ENCODE measurements at places on chromosomes 5 and 9.

DNA sequence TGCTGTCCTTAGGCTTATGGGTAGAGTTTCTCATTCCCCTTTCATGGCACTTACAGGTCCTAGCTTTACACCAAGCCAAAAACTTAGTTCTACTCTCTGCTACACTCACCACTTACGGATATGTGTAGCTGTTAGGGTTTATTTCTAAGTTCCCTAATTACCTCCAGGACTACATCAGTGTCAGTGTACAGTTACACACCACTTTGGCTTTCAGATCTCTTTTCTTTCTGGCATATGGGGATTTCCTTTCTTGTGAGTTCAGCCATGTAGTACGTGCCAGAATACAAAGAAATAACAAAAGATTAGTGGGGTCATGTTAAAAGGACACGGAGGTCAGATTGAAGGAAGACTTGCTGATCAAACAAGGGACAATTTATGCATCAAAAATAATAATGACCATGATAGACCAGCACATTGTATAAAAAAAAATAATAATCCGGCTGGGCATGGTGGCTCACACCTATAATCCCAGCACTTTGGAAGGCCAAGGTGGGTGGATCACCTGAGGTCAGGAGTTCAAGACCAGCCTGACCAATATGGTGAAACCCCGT lies 41.8 kb downstream of the LYRM7 start:
- DNase-seq, result peak; percentile 5

GRCh38 chr5:122377026-122377425 lies 65.0 kb downstream of the SNCAIP start:
- no peak for DNase-seq

DNA sequence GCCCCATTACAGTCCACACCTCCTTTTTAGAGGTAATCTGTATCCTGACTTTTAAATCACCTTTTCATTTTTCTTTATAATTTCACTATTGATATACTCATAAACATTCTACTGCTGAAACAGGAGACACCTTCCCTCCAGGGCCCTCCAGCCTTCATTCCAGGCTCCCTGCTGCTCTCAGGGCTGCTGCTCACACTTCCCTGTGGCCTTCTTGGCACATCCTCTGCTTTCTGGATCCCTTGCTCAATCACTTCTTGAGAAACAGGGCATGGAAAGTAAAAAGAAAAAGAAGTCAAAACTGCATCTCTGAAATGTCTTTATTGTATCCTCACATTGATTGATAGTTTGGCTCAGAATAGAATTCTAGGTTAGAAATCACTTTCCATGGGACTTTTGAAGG lies 19.3 kb upstream of the WNT8A start:
- DNase-seq, result no peak

- no peak for DNase-seq
These were observed 37.5 kb downstream of the FABP6 start for GRCh38 chr5:160266752-160267345.

DNA sequence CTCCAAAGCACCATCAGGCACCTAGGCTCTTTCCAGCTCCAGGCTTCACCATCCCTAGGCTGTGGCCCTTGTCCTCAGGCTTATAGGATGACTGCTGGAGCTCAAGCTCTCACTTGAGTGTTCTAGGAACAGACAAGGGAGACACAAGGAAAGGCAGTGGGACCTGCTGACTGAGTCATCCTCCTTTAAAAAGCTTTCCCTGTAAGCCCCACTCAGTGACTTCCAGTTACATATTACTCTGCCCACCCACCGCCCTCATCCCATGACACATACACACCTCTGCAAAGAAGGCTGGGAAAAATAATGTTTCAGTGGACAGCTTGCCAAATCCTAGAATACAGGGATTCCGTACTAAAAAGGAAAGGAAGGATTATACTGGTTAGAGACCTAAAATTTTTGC lies 154.2 kb upstream of the ZNF366 start:
- DNase-seq, result peak; percentile 41

DNA sequence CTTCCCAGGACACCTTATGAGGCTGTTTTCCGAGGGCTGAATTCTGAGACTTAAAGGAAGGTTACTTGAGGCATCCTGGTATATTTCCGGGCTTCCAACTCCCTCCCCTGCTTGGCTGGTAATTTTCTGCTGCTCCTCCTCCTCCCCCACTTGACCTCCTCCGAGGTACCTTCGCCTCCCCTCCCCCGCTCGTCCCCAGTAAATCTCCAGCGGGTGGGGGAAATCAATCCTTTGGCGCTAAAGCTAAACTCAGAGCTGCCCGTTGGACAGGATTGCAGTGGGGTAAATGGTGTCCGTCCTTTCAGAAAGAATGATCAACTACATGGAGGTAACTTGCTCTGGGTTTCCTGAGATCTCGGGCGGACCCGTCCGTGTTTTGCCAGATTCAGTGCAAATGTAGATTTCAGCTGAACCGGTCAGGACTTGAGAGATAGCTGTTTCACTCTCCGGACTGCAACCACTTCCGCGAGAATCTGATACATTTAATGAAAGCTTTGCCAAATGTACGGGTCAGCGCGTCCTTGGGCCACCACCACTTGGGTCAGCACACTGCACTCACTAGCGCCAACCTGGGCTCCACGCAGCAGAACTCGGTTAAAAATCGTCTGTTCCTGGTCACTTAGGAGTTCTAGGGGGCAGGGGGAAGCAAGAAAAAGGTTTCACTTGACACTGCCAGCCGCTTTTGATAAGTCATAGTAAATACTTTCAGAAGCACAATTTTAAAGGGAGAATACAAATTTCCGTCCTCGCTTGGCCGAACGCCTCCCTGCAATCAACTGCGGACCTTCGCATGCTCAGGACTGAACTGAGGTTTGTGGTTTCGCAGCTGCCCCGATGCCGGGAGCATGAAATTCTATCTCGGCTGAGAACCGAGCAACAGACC lies 4.6 kb upstream of the ISL1 start:
- DNase-seq, result peak; percentile 61

GRCh38 chr5:178131446-178131996 lies 707 bp downstream of the RMND5B start:
- DNase-seq, result no peak

DNA sequence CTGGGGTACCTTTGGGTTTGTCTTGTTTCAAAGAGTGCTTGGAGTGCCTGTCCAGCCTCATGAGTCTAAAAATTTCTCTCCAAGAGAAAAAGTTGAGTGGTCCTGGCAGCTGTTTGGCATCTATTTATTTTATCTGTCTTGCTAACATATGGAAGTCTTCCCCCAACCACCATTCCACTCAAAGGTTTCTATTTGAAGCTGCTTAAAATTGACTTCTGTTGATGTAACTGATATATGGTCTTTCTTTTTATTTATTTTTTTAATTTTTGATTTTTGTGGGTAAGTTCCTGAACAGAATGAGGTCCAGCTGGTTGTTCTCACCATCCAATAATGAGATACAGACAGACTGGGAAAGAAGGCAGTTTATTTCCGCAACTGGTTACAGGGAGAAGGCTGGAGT lies 178.7 kb upstream of the SGCD start:
- no peak for DNase-seq

DNA sequence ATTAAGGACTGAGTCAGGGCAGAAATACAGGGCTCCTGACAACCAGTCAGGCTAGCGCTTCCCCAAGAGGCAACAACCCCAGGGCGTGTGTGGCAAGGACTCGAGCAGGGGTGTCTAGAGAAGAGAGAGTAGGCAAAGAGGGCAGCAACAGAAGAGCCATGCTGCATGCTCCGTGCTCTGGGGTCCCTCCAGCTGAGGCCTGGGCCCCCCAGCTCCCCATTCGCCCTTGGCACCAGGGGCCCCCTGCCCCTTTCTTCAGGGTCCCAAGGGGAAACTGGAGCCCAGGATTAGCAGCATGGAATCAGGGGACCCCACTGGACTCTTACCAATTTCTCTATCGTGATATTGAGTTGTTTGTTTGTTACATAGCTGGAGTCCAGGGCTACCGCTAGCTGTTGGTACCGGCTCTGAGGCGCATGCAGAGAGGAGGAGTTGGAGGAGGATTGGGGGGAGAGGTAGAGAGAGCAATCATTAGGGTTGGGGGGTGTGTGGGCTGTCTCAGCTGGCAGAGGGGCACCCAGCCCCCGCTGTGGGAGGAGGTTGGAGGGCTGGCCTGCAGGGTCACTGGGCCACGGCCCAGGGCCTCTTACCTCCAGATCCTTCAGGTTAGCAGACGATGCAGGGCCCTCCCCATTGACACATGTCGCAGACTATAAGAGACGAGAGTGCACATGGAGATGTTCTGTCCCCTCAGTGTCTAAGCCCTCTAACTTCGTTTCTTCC lies 8.8 kb downstream of the GOLGA2 start:
- DNase-seq, result no peak

DNA sequence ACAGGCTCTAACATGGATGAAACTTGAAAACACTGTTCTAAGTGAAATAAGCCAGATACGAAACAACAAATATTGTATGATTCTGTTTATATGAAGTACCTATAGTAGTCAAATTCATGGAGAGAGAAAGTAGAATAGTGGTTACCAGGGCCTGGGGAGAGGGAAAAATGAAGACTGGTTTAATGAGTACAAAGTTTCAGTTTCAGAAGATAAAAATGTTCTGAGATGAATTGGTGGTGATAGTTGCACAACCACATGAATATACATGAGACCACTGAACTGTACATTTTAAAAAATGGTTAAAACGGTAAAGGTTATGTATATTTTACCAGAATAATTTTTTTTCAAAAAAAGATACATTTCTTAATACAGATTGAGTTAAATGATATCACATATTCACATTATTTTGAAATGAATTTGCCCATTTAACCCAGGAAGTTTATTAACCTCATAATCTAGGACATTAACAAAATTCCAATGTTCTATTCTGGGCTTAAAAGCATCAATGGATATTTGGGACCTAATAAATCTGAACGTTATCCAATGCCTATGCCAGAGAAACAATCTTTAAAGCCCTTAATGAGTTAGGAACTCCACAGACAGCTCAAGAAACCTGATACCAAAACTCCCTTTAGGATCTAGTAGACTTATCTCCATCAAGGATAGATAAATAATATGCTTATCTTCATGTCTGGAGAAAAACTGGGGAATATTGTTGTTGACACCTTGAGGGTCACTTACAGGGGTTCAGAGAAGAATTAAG lies 521.3 kb downstream of the EFNA5 start:
- DNase-seq, result no peak

DNA sequence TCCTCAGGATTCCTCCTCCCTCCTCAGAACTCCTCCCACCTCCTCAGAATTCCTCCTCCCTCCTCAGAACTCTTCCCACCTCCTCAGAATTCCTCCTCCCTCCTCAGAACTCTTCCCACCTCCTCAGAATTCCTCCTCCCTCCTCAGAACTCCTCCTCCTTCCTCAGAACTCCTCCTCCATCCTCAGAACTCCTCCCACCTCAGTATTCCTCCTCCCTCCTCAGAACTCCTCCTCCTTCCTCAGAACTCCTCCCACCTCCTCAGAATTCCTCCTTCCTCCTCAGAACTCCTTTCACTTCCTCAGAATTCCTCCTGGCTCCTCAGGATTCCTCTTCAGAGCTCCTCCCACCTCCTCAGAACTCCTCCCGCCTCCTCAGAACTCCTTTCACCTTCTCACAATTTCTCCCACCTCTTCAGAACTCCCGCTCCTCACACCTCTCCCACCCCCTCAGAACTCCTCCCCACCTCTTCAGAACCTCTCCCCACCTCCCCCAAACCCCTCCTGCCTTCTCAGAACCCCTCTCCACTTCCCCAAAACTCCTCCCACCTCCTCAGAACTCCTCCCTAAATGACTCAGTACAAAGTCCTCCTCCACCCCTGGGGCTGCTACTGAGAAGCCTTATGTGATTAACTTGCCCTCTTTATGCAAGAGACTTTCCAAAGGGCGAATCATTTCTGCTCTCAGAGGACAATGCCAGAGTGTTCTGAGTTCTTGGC lies 23.2 kb downstream of the SLC46A2 start:
- DNase-seq, result peak; percentile 28

DNA sequence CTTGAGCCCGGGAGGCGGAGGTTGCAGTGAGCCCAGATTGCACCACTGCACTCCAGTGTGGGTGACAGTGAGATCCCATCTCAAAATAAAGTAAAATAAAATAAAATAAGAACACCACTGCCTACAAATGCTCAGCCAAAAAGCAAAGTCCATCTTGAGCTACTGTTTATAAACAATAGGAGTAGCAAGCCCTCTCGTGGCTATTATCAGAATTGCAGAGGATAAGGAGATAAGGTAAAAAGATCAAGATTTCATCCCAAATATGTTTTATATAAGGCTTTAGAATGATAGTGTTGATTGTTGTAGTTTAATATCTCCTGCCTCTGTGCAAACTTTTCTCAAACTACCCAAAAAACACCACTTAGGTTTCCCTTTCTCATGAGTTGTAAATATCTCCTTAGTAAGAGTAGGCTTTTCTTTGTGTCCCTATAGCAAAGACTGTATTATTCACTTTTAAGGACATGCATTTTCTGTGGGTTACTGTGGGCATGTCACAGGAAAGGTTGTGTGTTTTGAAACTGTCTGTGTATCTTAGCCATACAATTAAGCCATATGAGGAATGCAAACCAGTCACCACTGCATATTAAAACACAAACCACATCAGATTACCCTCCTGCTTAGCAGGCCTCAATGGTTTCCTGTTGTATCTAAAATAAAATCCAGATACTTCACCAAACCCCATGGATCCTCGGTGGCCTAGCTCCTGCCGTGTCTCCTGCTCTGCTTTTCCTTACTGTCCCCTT lies 31.8 kb upstream of the CKS2 start:
- peak; percentile 73 for DNase-seq

- no peak for DNase-seq
These were observed 18.8 kb upstream of the ARHGEF28 start for GRCh38 chr5:73607228-73607627.

DNA sequence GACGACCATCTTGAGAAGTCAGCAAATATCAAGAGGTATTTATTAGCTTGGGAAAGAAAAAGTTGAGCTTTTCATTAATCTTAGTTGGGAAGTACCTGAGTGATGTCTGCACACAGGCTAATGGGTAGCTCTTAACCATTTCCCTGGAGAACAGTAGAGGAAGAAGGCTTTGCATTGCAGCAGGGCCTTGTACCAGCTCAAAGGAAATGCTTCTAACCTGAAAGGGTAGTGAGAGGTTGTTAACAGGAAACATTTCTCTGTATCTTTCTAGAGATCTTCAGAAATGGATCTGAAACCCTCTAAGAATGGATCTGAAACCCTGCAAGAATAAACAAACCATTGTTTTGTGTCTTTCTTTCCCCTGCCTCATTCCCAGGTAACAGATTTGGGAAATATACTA lies 393.3 kb downstream of the PLK2 start:
- no peak for DNase-seq

DNA sequence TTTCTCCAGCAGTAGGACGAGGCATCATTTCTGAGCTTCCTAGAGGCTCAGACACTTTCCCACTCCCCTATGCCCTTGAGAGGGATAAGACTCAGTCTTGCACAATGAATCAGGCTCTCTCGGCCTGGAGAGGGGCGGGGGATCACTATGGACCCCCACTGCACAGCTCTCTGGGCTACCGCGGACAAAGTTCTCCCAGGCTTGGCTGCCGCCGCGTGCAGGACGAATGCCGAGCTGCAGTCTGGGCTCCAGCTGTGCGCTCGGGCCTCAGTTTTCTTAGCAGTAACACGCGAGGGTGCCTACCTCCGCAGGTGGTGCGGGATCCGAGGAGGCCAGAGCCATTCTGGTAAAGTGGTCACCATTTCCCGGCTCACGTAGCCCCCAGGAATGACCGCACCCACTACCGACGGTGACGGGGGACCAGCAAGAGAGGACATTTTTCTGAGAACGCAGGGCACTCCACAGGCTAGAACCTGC lies 3.4 kb upstream of the MYORG start:
- DNase-seq, result no peak

GRCh38 chr5:179422213-179422855 lies 77.1 kb upstream of the ADAMTS2 start:
- DNase-seq, result no peak

GRCh38 chr5:60794691-60795090 lies 49.4 kb downstream of the ELOVL7 start:
- no peak for DNase-seq

Data from astrocyte of the hippocampus (primary cell).